ENCODE measurements at places on chromosomes 3 and 15.

- no peak for DNase-seq
These were observed 184.4 kb downstream of the GOLGA8K start for GRCh38 chr15:32218666-32219065.

- DNase-seq, result no peak
These were observed 815 bp upstream of the GRM2 start for GRCh38 chr3:51706021-51706485.

DNA sequence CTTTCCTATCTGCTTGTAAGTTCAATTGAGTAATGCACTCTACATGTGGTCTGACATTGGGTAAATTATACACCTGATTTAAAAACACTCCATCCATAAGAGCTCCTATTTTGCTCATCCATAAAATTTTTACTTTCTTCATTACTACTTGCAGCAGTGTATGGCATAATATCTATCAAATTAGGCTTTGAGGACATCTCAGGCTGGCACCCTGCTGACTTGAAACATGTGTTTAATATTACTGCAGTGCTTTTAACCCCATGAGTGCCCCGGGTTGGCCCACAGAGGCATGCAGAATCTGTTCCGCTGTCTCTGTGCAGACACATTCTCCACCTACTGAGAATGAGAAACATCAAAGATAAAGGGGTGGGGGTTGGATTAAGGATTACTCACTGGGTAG lies 249.9 kb upstream of the DNAJC19 start:
- DNase-seq, result no peak

DNA sequence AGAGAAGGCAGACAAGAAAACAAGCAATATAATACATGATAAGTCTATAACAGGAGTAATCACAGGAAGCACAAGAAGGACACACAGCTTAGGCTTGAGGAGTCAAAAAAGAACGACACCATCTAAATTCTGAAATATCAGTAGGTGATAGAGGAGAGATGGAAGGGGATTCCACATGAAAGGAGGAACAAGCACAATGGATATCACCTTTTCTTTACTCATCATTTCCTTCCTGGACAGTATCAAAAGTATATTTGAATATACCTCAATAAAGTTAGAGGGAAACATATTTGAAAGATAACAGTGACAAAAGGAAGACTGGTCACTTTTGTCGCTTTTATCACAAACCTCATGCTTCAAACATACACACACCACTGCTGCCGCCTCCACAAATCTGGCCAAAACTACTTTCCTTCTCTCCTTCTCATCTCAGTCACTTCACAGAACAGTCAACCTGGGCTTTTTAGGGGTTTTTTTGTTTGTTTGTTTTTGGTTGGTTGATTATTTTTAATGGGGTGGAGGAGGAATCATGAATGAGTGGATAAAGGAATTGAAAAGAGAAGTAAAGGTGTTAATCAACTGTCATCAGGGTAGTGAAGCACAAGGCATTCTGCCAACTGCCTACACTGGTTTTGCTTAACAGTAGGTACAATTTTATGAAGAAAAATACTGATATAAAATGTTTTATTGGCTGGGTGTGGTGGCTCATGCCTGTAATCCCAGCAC lies 18.5 kb downstream of the DENND4A start:
- no peak for DNase-seq

DNA sequence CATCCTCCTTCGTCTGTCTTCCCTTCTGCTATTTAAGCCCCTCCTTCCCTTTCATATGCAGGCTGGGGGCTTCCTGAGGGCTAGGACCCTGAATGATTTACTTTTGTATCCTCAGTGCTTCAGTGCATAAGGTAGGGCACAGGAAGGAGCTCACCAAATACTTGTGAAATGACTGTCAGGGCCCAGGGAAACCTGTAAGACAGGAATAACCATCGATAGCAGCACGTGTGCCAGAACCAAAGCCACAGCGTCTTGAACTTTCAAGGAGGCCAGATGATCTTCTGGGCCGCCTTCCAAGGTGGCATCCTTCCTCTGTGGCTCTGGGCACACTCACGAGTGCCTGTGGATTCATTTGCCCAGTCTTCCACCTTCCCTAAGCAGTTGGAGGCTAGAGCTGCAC lies 3.9 kb downstream of the TMED3 start:
- no peak for DNase-seq

DNA sequence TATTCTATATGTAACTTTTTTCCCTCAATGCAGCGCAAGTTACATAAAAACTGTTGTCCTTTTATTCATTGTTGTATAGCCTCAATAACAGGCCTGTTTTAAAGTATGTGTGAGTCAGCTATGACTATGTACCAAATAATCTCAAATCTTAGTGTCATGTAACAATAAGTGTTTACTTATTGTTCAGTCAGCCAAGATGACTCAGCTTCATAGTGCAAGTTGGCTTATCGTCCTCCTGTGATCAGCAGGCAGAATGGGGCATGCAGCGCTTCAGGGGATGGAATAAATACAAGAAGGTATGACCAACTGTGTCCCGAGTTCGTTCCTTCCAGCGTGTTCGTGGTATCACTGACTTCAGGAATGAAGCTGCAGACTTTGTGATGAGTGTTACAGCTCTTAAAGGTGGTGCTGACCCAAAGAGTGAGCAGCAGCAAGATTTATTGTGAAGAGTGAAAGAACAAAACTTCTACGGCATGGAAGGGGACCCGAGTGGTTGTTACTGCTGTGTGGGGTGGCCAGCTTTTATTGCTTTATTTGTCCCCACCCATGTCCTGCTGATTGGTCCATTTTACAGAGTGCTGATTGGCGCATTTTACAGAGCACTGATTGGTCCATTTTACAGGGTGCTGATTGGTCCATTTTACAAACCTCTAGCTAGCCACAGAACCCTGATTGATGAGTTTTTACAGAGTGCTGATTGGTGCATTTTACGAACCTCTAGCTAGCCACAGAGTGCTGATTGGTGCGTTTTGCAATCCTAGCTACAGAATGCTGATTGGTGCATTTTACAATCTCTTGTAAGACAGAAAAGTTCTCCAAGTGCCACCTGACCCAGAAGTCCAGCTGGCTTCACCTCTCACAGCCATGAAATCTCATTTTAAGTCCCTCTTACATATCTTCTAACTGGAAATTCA lies 1016.0 kb downstream of the MCTP2 start:
- DNase-seq, result peak; percentile 12

- DNase-seq, result no peak
These were observed 41.3 kb downstream of the GOLIM4 start for GRCh38 chr3:168054447-168054846.

- no peak for DNase-seq
These were observed 9.4 kb downstream of the IGSF11 start for GRCh38 chr3:119025171-119025795.

GRCh38 chr3:13836658-13837587 lies 42.9 kb downstream of the WNT7A start:
- DNase-seq, result no peak

DNA sequence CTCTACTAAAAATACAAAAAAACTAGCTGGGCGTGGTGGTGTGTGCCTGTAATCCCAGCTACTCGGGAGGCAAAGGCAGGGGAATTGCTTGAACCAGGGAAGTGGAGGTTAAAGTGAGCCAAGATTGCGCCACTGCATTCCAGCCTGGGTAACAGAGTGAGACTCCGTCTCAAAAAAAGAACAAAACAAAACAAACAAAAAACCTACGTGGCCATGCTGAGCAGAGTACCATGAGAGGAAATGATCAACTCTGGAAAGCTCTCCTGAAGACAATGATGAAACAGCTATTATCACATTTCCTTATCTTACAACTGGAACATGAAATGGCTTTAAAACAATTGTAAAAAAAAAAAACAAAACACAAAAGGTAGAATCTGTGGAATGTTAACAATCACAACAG lies 75.2 kb downstream of the CHSY1 start:
- DNase-seq, result no peak

DNA sequence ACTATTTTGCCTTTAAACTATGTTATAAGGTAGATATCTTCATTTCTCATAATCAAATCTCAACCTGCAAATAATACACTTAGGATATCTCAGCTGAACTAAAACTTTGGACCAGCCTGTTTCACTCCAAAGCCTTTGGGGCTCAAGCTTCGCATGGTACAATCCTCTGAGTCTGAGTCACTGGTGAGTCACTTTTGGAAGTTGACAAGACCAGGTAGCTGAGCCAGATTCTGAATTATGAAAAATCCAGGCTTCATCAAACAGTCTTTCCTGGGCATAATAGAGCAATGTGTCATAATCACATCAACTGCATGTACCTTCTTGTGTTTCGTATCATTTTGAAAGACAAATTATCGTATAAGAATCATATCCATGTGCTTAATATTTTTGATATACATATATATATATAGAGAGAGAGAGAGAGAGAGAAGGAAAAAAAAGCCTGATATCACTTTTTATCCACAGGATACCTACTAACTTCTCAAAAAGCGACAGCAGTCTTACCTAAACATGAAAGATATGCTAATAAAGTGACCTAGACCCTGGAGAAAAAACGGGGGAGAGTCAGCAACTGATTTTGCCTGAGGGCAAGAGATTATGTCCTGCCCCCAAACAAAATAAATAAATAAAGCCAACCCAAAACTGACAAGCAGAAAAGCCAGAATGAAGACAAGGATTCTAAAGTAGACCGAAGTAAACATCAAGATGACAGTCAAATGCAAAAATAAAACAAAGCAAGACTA lies 263.9 kb upstream of the TGFBR2 start:
- no peak for DNase-seq

DNA sequence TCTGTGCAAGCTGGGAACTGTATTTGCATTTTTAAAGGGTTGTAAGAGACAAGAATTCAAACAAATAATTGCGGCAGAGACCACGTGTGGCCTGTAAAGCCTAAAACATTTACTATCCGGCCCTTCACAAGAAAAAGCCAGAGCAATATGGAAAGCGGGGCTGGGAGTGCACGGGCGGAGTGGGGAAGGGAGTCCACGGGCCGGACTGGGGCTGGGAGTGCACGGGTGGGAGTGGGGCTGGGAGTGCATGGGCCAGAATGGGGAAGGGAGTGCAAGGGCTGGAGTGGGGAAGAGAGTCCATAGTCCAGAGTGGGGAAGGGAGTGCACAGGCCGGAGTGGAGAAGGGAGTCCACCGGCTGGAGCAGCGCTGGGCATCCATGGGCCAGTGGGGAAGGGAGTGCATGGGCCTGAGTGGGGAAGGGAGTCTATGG lies 41.2 kb downstream of the KLF15 start:
- DNase-seq, result no peak

- no peak for DNase-seq
These were observed 48.4 kb downstream of the SLC41A3 start for GRCh38 chr3:126035362-126036050.

DNA sequence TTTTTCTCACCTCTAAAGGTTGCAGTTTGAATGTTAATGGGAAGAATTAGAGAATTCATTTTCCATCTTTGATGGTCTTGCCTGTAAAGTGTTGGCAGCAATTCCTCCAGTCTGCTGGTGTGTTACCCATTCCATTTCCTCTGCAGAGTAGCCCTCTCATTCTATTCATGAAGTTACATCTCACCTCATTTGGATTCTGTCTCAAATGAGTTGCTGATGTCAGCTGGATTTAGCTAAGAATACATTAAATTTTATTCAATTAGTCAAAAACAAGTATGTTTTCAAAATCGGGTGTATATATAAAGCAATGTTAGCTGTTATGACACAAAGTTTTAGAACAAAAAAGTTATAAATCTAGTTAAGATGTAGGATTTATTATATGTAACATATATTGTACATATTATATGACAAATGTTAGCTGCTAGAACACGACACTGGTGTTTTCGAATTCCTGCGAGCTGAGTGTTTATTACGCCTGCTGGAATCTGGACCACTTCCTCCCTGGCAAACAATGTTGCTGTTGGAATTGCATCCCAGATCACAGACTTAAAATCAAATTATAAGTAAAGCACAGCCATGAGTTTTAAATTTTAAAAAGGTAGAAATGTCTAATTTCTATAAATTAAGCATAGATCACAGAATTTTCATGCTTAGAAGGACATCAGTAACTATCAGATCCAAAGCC lies 516.2 kb downstream of the OCA2 start:
- DNase-seq, result no peak

- no peak for DNase-seq
These were observed 6.2 kb upstream of the ISLR2 start for GRCh38 chr15:74124196-74124595.

DNA sequence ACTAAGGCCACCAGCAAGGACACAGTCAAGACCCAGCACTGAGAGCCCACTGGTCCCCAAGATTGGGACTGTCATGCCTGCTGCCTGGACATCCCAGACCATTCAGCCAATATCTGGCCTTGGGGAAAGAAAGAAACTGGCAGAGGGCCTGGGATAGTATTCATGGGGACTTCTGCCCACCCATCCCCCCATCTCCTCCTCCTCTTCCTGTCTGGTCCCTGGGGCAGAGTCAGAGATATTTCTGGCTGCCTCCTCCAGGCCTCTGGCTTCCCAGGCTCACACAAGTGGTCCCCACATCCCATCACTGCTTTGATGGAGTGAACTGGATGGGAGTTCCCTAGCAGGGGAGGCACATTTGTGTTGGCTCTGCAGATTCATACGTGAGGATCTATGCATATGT lies 4.2 kb upstream of the RASL12 start:
- no peak for DNase-seq

DNA sequence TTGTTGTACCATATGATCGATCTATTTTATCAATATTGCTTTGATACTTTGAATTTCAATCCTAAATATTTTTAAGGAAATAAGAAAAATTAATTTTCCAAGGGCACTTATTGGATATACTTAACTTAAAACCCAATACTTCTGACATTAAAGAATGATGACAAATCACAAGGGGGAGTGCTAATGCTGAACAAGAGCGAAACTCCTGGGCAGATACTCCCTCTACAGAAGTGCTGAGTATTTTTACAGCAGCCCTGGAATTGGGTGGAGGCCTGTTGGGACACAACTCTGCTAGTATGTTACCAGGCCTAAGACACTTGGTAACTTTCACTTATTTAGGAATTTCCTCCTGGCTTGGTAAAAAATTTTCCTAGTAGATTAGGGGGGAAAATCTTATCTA lies 46.2 kb downstream of the DENND6A start:
- no peak for DNase-seq

DNA sequence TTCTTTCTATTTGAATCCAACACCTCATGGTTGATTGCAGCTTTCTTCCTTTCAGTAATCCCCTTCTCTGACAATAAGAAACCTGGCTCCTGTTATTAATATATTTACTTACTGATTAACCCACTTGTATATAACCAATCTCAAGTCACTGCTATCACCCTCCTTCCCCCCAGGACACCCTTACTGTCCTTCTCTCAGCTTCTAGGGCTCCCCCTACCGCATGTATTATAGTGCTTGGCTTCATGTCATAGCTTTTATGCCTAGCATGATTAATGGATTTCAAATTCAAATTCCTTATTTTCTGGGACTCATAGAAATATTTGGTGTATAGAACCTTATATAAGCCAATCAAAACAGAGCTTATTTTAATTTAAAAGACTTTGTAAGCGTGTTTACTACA lies 75.7 kb upstream of the BNIP2 start:
- DNase-seq, result no peak
